ENCODE measurements at places on chromosomes 16 and 17.
A peak's percentile ranks its signal among the peaks of the same experiment; 100 is the strongest.

GRCh38 chr17:58488428-58488890 is 251 bp upstream of the HSF5 start:
- DNase-seq, result no peak

GRCh38 chr16:29813644-29814562 is 1.9 kb downstream of the PRRT2 start:
- no peak for DNase-seq

DNA sequence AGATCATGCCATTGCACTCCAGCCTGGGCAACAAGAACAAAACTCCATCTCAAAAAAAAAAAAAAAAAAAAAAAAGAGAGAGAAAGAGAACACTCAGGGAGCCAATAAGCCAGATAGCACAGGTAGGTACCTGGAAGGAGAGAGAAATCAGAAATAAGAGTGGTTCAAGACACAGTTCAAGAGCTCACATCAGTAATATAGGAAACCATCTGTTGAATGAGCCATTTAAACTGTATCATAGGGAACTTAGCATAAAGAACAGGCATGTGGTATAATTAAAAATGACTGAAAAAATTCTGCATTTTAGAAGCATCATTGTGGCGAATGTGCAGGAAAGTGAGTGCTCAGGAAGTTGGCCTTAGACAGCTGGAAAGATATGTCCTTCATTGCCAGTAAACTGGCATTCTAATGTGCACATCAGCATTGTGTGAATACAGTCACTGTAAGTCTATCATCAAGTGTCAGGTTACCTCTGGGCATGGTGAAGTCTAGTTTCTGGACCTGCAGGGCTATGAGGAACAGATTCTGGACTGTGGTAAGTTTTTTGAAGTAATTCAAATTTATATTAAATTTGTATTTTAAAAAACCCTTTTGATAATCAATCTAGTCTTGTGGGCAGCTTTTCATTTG is 20.4 kb downstream of the KRT12 start:
- DNase-seq, result no peak

DNA sequence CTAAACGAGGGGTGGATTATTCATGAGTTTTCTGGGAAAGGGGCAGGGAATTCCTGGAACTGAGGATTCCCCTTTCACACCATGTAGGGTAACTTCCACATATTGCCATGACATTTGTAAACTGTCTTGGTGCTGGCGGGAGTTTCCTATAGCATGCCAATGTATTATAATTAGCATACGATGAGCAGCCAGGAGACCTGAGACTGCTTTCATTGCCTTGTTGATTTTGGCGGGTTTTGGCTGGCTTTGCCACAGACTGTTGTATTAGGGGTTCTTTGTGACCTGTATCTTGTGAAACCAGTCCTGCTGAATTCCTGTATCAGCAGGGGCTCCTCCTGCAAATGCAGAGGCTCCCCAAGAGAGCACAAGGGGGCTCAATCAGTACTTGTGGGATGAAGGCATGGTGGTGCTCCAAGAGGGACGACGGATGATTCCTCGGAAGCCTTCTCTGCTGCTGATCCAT is 104.4 kb upstream of the CACNG5 start:
- no peak for DNase-seq

- DNase-seq, result no peak
Measured at GRCh38 chr17:45320349-45320930, 3.6 kb upstream of the MAP3K14 start.

DNA sequence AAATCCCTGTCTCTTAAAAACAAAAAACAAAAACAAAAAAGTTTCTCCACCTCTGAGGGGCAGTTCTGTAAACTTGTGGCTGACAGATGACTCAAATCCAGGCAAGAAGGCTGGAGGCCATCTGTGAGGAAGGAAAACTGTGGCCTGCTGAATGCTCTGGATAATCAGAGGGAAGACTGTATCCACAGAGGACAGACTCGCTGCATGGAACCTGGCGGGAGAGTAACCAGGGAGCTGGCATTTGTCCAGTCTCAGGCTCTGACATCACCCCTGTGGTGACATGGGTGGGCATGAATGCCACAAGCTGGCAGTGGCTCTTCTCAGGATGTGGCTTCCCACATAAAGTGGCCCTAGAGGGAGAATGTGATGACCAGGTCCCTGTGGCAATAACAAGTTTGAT is 2.8 kb upstream of the KSR1 start:
- DNase-seq, result no peak

DNA sequence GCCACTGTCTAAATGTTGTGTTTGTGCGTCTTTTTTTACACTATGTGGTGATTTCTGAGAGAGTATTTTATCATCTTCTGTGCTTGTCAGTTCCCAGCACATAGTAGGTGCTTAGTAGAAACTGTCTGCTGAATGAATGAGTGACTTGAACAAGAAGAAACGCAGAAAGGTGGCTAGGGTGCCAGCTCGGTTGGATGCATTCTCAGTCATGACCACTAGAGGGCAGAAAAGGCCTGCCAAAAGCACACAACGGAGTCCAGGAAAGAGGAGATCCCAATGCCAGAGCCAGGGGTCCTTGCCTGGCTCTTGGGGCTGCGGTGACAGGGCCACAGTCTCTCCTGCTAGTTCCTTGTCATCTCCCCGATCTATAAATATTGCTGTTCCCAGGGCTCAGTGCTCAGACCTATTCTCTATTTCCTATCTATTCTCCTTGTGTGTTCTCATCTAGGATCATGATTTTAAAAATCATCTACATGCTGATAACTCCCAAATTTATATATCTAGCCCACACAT is 57.3 kb upstream of the CCL1 start:
- DNase-seq, result peak; percentile 77

- DNase-seq, result peak; percentile 68
Measured at GRCh38 chr17:73255671-73256181, 6.0 kb downstream of the CPSF4L start.

DNA sequence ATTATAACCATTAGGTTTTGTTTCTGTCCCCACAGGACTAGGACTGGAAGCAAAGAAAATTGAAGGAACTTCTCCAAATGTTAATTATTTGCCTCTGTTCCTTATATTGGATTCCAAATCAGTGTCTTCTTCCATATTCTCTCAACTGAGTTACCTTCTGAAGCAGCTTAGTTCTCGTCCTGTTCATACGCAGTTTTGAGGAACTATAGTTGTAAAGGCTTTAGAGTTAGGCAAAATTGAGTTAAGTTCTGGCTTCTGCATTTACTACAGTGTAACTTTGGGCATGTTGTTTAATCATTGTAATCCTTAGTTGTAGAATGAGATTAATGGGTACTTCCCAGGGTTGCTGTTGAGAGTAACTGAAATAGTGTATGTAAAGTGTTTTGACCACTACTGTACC is 11.2 kb downstream of the CBFB start:
- no peak for DNase-seq

DNA sequence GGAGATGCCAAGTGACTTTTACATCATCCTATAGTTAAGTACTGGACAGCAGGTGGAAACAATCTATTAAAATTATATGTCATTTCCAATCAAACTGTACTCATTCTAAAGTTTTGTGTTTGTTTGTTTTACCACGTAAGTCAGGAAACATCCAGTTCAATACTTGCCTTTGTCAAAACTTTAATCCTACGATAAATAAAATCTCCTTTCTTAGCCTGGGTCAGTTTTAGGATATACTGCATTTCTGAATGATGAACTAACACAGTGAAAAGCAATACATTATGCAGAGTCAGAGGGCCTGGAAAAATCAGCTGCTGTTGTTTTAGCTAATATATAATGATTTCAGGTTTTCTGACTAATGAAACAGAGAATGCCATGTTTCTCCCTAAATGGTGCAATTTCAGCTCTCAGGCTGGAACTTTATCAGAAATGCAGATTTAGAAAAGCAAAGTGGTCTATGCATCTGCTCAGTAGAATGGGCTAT is 756.4 kb downstream of the CDH11 start:
- no peak for DNase-seq

DNA sequence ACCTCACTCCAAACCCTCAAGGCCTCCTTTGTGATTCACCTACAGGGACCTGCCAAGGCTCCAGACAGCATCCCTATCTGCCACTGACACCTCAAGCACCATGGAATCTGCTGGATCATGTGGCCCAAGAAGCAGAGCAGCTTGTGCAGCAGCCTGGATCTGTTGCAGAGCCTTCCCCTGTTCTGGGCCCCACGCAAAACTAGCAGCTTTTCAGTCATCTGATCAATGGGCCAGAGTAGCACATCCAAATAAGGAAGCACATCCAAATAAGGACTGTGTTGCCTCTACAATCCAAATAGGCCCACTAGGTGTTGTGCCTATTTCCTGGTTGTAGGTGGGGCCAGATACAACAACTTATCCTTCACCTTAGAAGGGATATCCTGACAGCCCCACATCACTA is 97.1 kb upstream of the GNAO1 start:
- DNase-seq, result no peak

- no peak for DNase-seq
Measured at GRCh38 chr16:12417815-12418211, 385.9 kb downstream of the CPPED1 start.

GRCh38 chr17:61157246-61157886 is 242.3 kb upstream of the TBX2 start:
- DNase-seq, result no peak

DNA sequence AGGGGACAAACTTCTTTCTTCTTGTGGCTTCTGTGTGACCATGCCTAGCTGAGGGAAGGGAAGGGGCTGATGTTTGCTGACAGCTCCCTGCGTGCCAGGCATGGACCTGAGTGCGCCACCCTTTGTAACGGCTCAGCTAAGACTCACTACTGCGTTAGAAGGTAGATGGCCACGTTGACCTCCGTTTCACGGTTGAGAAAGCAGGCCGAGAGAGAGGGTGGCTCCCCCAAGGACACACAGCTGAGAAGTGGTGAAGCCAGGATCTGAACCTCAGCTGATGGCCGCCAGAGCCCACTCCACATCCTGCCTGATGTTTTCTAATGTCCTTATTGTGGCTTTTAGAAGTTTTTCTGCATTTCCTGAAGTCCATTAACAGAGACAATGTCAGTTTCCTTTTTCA is 45.1 kb downstream of the RGS9 start:
- no peak for DNase-seq

DNA sequence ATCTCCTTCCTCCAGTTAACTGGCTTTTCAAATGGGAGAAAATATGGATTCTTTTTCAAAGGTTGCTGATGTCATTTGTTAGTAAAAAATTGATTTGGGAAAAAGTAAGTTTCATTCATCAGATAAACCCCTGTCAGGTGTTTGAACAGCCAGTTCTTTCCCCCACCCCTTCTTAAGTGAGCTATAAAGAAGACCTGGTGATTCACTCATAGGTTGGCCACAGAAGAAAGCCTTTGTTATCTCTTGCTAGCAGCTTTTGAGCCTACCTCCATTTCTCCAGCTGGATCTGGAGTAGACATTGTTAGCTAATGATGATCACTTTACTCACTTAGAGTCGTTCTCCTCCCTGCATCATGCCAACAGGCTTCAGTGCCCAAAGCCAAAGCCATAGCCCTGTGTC is 63.0 kb downstream of the NLK start:
- no peak for DNase-seq

- DNase-seq, result no peak
Measured at GRCh38 chr16:9953908-9954570, 228.2 kb downstream of the GRIN2A start.

DNA sequence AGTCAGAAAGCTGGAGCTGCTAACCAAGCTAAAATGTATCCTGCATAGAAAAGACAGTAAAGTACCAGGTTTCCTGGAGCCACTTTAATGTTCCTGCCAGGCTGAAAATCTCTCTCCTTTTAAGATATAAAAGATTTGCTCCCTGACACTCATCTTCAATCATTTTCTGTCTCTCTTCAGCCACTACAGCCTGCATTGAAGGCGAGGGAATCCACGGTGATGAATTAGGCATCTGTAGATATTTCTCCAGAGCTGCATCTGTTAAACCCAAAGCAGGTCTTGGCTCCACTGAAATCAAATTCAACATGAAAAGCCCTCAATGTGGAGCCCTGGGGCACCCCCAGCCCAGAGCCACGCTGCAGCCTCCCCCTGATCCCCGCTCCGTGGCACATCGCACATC is 94.7 kb upstream of the CRHR1 start:
- DNase-seq, result no peak

DNA sequence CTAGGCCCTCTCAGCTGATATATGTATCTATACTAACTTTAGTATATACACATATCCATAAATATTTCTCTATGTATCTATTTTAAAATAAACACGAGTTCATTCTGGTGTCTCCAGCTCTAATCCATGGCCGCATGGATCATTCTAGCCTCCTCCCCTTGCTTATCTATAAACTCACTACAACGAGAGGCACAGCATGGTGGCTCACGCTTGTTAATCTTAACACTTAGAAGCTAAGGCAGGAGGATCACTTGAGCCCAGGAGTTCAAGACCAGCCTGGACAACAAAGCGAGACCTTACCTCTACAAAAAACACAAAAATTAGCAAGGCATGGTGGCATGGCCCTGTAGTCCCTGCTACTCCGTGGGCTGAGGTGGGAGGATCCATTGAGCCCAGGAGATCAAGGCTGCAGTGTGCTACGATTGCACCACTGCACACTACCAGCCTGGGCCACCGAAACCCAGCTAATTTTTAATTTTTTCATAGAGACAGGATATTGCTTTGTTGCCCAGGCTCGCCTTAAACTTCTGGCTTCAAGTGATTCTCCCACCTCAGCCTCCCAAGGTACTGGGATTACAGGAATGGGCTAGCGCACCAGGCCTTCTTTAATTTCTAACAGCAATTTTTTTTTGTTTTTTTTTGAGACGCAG is 3.9 kb upstream of the ZNF207 start:
- DNase-seq, result no peak

GRCh38 chr17:79529661-79530081 is 81.2 kb downstream of the RBFOX3 start:
- DNase-seq, result no peak

DNA sequence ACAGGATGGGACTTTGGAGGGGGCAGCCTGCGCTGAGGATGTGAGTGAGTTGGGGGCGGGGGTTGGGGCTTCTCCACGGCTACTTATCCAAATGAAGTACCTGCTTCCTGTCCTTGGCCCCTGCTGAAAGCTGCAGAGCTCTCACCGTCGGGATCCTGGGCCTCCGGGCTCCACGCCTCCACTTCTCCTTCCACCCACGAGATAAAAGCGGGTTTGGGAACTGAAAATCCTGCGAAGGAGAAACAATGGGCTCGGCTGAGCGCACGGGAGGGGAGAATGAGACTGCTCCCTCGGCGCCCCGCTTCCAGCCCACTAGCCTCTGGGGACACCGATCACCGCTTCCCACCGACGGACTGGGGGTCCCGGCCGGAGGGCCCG is 486 bp downstream of the ZNF785 start:
- peak; percentile 37 for DNase-seq

GRCh38 chr16:4200000-4200780 is 41.7 kb downstream of the SRL start:
- peak; percentile 62 for DNase-seq

- no peak for DNase-seq
Measured at GRCh38 chr16:87961623-87962022, 10.4 kb downstream of the BANP start.

Measured in activated naive CD4-positive, alpha-beta T cell treated with anti-CD3 and anti-CD28 coated beads for 36 hours (primary cell).